Activated CD4-positive, alpha-beta T cell treated with anti-CD3 and anti-CD28 coated beads, Interleukin-2, Interleukin-4, amounts not matched to agents 100 ng/mL and 50 ng/mL, durations not matched to agents 16 hours and 8 hours (primary cell): ENCODE measurements at places on chromosomes 5 and 9.

- no peak for DNase-seq
Measured at GRCh38 chr9:80114241-80114640, 542.5 kb downstream of the TLE4 start.

GRCh38 chr9:113005777-113006176 is 6.2 kb downstream of the ZNF883 start:
- DNase-seq, result no peak

DNA sequence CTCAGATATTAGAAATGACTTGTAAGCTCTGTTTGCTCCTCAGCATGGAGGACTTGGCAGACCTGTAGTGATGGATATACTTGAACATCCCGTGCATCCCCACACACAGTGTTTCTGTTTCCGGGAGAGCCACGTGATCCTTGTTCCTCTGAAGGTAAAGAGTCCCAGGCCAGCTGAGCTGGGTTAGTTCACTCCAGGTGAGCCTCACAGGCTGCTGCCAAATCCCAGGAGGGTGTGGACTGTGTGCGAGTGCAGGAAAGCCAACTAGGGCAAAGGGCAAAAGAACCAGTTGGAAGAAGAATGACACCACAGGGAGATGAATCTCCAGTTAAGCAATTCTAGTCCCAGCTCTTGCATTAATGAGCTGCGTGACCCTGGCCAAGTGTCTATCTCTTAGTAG is 10.4 kb upstream of the TOMM5 start:
- no peak for DNase-seq

- DNase-seq, result no peak
Measured at GRCh38 chr9:93045521-93045920, 13.0 kb upstream of the SUSD3 start.

DNA sequence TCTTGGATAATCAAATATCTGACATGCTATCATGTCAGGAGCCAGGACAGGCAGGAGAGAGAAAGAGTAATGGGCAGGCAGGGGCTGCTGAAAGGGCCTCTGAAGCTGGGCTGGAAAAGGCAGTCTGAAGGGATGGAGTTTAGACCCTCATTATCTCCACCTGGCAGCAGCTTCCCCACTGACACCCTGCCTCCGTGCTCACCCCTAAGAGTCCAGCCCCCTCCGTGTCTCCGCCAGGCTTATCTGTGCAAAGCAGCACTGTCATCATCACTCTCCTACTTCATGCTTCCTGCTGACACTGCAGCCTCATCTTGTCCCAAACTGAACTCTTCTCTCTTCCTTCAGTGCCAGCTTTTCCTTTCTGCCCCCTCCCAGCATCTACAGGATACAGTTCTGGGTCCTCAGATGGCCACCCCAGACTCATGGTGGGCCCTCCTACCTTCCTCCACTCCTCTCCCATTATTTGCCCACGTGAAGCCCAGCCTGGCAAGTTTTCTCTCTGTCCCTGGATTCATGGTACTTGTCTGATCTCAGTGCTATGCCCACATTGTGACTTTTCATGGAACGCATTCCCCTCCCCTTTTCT is 70.9 kb upstream of the KLF9 start:
- DNase-seq, result no peak

GRCh38 chr9:116895961-116896360 is 208.9 kb downstream of the TRIM32 start:
- DNase-seq, result no peak

- DNase-seq, result no peak
Measured at GRCh38 chr9:38018958-38019602, 49.9 kb downstream of the SHB start.

DNA sequence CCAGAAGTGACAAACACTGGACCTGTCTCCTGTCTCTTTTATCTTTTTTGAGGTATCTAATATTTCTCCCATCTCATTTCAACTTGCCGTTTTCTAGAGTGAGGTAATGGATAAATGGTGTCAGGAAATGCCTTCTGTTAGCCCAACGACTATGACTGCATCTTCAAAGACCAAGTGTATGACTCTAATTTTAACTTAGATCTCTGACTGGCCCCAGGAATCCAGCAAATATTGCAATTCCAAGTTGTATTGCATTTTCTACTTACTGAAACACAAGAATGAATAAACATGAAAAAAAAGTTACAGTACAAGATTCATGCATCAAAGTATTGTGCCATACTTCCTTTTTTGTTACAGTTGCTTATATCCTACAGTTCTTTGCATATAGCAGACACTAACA is 26.3 kb downstream of the SLC28A3 start:
- no peak for DNase-seq

DNA sequence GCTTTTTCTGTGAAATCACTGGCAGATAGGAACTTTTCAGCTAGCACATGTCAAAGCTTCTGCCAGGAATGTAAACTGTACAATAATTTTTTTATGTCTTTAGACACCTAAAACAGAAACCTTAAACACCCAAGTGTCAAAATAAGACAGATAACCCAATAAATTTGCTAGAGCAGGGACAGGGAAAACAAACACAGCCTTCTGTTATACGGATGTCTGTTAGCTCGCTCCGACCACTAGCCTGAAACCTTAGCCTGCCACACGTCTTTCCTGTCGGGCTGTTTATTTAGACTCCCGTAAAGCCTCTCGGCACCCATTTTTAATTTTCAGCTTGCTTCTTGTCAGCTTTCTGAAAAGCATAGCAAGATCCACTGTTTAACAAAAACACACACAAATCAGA is 355.4 kb upstream of the SLC24A2 start:
- DNase-seq, result no peak

GRCh38 chr5:31232273-31232888 is 38.9 kb downstream of the CDH6 start:
- DNase-seq, result peak; percentile 32

DNA sequence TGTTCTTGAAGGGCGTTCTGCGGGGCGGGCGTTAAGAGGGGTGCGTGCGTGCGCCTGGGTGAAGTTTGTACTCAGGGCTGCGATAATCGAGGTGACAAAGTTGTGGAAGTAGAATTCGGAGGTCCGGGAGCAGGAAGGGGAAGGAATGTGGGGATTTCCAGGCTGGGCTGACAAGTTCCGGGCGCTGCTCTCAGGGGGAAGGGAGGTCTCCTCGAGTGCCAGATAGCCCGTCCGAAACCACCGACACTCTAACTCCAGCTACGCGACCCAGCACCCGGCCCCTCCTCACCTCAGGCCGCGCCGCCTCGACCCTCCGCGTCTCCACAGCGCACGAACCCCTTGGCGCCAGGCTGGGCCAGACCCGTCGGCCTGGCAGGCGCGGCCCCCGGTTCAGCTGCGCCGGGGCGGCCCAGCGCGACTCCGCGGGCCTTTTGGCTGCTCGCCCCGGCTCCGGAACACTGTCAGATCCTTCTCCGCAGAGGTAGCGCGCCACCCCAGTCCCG is at the start of gene IL6ST:
TSS of gene IL6ST (minus strand) at position 469 of the 503 bp plus-strand sequence. CDS start 18,685 bp downstream, outside the sequence.
- DNase-seq, result peak; percentile 36
